ENCODE measurements at places on chromosomes 6 and 20.
A peak's percentile ranks its signal among the peaks of the same experiment; 100 is the strongest.

- DNase-seq, result peak; percentile 89
Observed at GRCh38 chr6:81997090-81997926, 244.8 kb upstream of the TENT5A start.

GRCh38 chr20:48129345-48129942 lies 344.2 kb upstream of the SULF2 start:
- peak; percentile 20 for DNase-seq

- no peak for DNase-seq
Observed at GRCh38 chr6:127199470-127199869, 67.2 kb upstream of the RNF146 start.

- DNase-seq, result no peak
Observed at GRCh38 chr20:15759594-15759993, 813.7 kb downstream of the KIF16B start.

GRCh38 chr6:165059032-165059431 lies 250.4 kb downstream of the C6orf118 start:
- no peak for DNase-seq

DNA sequence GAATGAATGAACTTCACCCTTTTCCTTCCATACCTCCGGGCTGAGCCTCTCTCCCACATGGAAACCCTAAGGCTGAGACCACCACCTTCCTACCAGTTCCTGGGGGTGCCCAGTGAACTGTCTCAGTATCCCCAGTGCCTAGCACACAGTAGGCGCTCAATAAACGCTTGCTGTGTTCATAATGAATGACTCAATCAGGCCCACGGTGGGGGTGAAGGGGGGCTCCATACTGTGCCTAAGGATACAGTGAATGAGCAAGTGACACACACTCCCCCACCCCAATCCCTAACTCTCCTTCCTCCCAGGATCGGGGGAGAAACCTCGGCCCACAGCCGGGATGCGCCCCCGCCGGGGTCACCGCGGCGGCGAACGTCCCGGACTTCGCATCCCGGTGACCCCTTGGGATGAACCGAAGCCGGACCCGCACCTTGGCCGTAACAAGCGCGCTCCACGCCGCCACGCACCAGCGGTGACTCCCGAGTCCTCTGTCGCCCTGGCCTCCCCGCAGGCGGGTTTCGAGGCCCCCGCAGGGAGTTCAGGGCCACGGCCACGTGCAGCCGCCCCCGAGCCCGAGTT lies 592 bp downstream of the KCNG1 start:
- no peak for DNase-seq

- DNase-seq, result no peak
Observed at GRCh38 chr6:41372832-41373626, 37.6 kb downstream of the NCR2 start.

- DNase-seq, result no peak
Observed at GRCh38 chr6:25635886-25636317, 16.1 kb upstream of the SCGN start.

DNA sequence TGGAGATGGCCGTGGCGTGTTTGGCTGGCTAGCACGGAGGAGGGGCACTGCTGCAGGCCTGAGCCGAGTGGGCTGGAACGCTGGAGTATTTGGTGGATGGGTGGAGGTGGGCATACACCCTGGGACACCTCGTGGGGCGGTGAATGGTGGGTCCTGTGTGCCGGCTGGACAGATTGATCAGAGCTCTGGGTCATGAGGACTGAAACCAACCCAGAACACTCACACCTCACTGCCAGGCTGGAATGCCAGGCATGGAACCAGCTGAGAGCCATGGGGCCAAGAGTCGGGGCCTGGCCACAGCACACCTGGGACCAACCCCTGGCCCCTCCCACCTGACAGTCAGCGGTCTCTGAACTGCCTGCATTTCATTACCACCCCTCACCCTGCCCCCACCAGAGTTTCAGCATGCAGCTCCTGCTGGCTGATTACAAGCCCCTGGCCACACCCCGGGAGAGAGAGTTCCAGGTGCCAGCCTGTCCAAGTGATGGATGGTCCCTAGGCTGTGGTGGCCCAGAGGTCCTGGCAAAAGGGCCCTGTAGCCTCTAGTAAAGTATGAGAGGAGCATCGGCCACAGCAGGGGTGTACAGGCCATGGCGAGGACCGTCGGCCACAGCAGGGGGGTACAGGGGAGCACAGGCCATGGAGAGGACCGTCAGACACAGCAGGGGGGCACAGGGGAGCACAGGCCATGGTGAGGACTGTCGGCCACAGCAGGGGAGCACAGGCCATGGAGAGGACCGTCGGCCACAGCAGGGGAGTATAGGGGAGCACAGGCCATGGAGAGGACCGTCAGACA lies 3.3 kb downstream of the NPBWR2 start:
- no peak for DNase-seq

DNA sequence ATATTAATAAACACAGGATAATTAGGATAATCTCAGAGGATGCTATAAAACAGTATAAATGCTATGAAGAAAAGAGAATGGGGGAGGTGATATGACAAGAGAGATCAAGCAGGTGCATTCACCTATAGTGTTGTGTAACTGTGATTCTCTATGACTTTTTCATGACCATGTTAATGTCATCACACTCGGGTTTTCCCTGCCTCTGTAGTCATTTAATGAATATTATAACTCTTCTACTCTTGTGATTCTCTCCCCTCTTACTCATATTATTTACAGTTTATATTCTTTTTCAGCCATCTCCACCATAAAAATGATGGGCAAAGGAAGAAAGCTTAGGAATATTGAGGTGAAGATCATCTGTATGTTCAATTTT lies 106.9 kb upstream of the SGK1 start:
- DNase-seq, result no peak

- DNase-seq, result no peak
Observed at GRCh38 chr6:125640441-125641150, 108.8 kb upstream of the HEY2 start.

- no peak for DNase-seq
Observed at GRCh38 chr20:61786230-61786629, 279.5 kb downstream of the TAF4 start.

GRCh38 chr6:34592208-34592952 lies 36.3 kb upstream of the SPDEF start:
- no peak for DNase-seq

DNA sequence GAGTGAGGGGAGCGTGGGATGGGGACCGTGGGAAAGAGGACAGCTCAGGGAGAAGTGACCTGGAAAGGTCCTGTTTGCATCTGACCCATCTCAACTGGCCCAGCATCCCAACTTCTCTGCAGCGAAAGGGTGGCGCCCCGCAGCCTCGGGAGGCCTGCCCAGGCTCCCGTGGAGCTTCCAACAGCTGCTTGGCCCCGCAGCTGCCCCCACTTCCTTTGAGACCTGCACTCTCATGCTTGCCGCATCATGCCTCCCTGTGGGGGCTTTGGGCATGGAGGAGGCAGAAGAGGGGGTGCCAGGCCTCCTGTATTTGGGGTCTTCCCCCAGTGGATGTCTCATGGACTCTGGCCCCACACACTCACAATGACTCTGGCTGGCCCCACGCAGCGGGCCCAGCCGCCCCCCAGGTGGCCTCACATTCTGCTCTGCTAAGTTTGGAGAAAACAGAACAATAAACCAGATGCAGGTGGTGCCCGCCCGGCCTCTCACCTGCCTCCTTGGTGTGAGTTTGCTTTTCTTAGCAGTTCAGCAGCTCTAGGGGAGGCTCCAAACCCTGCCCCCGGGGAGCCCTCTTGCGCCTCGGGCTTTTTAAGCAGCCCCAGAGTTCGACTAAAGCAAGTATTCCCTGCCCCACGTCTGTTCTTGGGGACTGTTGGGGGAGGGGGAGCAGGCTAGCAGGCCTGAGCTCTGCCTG lies 40.7 kb downstream of the CPXM1 start:
- no peak for DNase-seq

DNA sequence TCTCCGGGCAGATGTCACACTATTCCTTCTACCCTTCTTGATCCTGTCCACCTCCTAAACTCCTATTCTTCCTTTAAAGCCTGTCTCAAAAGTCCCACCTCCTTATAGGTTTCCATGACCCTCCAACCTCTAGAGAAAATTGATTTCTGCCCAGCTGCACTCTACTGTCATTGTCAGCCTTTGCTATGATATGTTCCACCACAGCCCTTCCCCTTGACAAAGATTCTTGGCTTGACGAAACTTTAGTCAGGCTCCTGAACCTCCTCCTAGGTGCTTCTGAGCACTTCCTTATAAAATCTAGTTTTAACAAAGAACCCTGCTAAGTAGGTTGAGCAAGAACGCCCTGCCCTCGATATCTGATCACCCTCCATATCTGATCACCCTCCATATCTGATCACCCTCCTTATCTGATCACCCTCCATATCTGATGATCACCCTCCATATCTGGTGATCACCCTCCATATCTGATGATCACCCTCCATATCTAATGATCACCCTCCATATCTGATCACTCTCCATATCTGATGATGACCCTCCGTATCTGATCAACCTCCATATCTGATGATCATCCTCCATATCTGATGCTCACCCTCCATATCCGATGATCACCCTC lies 103.2 kb downstream of the RIN2 start:
- DNase-seq, result no peak

DNA sequence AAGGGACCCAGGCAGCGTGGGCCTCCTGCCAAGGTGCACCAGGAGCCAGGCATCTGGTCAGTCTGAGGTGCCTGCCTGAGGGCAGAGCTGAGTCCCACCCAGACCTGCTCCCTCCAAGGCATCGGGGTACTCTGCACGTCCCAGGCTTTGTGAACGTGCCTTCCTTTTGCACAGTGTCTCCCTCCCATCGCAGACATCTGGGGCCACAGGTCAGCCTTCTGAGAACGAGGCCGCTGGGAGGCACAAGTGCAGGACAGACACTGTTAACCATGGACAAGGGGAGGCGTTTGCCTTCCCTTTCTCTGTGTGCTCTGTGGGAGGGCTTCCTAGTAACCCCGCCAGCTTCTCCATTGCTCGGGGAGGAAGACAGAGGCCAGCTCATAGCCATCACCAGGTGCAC lies 47.6 kb downstream of the TFAP2C start:
- DNase-seq, result no peak

GRCh38 chr6:82902290-82902689 lies 163.4 kb downstream of the UBE3D start:
- DNase-seq, result no peak

DNA sequence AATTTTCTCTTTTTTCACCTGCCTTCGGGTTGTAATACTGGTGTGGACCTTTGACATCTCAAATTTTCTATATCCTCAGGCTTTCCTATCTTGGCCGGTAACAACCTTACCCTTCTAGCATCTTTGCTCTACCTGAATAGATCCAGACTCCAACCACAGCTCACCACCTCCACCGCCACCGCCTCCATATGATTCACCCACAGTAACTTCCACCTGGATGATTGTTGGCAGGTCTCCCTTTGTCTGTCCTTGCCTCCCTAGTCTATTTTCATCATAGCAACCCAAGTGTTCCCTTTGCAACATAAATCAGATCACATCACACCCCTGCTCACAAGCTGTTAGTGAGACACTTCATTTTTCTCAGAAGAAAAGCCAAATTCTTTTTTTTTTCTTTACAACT lies 525.8 kb upstream of the POU3F2 start:
- DNase-seq, result no peak
